Activated gamma-delta T cell treated with anti-CD3 and anti-CD28 coated beads, Interleukin-2, amount 50 U/mL, for 16 hours (primary cell): ENCODE measurements at places on chromosomes 7 and 10.

- no peak for DNase-seq
Measured at GRCh38 chr7:72080865-72081510, 331.1 kb downstream of the CALN1 start.

DNA sequence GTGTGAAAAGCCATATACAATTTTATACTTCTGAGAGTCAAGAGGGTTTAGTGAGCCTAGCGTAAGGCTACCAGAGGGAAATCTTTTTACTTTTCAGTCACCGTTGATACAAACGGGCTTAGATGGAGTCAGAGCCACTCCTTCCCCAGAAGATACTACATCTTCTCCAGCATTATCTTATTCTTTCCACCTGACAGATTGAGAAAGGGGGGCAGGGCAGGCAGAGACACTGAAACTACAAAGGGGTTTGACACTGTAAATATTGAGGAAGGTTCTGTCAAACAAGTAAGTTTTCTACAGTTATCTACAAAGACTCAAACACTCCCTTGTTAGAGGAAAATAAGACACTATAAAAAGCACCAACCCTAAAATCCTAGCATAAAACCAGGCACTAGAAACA, 100.0 kb downstream of the RELN start:
- DNase-seq: no peak

DNA sequence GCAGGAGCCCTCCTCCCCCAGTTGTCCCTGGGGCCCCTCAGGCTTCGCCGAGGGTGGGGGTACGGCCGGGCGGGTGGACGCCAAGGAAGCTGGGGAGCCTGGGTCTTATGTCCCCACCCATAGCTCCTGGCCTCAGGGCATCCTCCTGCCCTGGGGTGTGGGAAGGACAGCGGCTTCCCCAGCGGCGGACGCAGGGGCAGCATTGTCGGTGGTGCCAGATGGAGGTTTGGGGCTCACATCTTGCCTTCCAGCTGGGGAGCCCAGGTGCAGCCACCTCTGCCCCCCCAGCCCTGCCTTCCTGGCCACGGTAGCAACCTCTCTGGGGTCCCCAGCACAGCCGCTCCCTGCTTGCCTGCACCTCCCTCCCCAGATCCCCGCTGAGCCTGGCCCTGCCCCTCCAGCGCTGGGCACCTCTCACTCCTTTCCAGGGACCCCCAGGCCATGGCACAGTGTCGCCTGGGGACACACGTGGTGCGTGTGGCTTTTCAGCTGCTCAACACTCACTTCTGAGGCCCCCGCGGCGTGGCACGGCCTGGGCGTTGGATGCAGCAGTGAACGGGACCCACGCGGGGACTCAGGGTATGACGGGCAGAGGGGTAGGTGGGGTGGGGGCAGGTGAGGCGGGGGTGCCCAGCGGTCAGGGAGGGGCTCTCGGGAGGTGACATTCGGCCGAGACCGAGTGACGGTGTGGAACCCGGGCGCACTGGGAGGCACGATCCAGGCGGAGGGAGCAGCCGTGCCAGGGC, 53.1 kb downstream of the UNCX start:
- no peak for DNase-seq

- DNase-seq: no peak
Measured at GRCh38 chr10:11204351-11204942, 186.8 kb downstream of the CELF2 start.

DNA sequence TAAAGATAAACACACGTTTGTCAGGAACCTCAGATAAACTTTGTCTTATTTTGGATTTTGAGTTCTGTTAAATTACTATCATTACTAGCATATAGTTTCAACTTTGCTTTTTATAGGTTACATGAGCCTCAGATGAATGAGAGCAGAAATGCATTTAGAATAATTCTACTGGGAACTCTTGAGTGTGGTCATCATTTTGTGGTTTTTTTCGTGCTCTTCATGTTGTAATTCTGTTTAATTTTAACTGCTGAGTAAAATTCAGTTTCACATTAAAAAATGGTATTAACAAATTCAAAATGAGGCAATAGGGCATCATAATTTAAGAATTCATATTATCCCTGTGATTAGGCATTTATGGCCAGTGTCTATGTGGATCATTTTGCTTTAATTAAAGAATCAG, 72.9 kb downstream of the GNAI1 start:
- no peak for DNase-seq

DNA sequence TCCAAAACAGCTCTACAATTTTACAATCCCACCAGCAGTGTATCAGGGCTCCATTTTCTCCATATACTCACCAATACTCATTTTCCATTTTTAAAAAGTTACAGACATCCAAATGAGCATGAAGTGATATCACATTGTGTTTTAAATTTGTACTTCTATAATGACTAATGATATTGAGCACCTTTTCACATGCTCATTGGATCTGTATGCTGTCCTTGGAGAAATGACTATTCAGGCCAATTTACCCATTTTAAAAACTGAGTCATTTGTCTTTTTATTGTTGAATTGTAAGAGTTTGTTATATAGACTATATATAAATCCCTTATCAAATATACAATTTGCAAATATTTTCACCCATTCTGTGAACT, 162.0 kb downstream of the MAGI2 start:
- no peak for DNase-seq

GRCh38 chr7:139106959-139107358, 2.6 kb downstream of the ZC3HAV1 start:
- DNase-seq: no peak

GRCh38 chr10:116974456-116975005, 30.5 kb downstream of the SHTN1 start:
- no peak for DNase-seq

- no peak for DNase-seq
Measured at GRCh38 chr10:26628395-26628794, 69.1 kb upstream of the PDSS1 start.

DNA sequence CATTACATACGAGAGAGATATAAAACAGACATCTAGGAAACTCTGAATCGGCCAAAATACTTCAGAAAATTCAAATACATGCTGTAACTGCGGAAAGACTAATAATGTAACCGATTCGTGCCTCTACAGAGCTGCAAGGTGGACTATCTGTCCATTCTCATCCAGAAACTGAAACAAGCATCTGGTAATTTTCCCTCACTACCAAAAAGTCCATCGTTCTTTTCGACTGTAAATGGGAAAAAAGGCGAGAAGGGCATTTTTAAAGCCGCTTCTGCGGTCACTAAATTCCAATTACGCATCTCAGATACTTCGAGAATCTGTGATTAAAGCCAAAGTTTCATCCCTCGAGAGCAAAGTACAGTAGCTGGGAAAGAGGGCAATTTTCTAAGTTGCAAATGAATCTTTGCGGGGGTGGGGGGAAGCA, 1.3 kb downstream of the OGA start:
- DNase-seq: no peak

GRCh38 chr10:52318822-52319464, 4.9 kb downstream of the DKK1 start:
- no peak for DNase-seq

- DNase-seq: no peak
Measured at GRCh38 chr7:129176916-129177710, 11.3 kb upstream of the SMO start.

- no peak for DNase-seq
Measured at GRCh38 chr10:25101461-25102146, 73.2 kb upstream of the GPR158 start.

DNA sequence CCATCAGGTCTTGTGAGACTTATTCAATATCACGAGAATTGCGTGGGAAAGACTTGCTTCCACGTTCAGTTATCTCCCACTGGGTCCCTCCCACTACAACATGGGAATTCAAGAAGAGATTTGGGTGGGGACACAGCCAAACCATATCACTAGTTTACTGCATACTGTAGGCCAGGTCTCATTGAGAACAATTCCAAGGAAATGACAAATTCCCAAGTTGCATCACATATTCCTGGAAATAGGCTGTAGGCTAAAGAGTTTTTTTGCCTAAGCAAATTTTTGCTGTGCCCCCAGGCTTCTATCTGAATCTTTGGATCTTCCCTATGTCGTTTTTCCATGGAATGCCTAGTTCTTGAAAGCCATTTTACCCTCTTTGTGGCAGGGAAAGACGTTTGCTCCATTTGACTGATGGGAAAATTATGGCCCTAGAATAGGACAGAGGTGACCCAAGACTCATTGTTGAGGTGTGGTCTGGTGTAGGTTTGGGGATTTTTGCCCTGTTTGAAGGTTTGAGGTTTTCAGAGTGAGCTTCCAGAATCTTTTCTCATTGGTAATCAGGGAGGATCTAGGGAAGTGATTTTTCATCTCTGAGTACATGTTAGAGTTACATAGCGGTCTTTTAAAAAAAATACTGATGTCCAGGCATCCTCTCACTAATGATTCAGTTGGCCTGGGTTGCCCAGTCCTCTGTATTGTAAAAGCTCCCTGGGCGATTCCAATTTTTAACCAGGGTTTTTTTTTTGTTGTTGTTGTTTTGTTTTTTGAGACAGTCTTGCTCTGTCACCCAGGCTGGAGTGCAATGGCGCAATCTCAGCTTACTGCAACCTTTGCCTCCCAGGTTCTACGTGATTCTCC, 44.4 kb downstream of the TACR2 start:
- no peak for DNase-seq

- no peak for DNase-seq
Measured at GRCh38 chr10:91088300-91089140, 131.9 kb upstream of the PCGF5 start.

GRCh38 chr10:109940553-109940952, 17.2 kb upstream of the XPNPEP1 start:
- DNase-seq: no peak

DNA sequence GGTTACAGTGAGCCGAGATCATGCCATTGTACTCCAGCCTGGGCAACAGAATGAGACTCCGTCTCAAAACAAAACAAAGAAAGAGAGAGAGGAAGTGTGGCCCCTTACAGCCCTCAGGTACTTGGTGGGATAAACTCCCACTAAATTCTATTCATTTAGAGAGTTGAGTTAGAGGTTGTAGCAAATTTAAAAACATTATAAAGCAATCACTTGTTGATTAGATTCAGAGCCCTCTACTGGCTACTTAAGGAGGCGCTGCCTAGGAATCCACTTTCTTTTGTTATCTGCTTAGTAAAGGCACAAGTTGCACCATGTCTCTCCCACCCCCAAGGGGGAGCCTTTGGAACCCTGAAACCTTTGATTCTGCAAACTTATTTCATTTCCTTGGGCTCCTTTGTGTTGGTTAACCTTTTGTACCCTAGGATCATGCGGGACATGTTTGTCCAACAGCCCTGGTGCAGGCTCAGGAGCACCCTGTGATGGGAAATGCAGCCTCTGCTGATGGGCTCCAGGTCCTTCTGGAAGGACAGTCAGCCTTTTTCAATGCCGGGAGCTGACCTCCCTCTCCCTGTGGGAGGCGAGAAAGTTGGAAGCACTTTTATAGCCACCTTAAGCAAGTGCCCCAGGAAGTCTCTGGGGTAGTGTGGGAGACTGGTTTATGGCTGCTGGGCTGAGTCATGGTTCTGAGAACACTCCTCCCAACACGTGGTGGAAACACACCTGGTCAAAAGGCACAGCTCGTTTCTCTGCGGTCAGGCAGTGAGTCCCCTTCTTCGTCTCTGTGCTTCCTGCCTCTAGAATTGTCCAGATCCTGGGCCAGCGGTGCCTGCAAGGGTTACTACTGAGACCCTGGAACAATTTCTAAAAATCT, 2.3 kb downstream of the HKDC1 start:
- peak; percentile 71 for DNase-seq

DNA sequence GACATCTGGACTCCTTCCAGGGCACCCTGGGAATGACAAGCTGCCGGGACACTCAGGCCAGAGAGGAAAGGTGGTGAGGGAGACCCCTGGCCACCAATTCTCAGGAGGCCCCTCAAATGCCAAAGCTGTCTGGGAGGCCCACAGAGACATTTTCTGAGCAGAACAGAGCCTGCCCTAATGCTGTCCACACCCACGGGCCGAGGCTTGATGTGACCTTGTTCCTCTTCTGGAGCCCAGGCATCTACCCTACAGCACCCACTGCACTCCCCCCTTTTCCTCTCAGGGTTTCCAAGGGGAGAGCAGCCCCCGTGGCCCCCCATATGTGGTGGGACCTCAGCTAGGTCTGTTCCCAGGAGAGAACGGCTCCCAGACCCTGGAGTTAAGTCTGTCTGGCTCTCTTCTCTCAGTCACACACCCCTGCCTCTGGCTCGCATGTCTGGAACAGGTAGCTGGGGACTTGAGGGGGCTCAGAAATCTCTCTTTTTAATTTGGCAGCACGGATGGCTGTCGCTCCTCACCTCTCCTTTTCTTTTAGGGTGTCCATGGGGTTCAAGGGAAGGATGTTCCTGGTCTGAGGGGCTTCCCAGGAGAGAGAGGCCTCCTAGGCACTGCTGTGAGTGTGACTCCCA, 16.8 kb upstream of the VOPP1 start:
- no peak for DNase-seq

GRCh38 chr10:14612873-14613587, 161.7 kb downstream of the FAM107B start:
- DNase-seq: no peak

GRCh38 chr10:88473989-88474883, 108.9 kb downstream of the RNLS start:
- DNase-seq: no peak

- no peak for DNase-seq
Measured at GRCh38 chr10:58642916-58643428, 130.3 kb downstream of the BICC1 start.

DNA sequence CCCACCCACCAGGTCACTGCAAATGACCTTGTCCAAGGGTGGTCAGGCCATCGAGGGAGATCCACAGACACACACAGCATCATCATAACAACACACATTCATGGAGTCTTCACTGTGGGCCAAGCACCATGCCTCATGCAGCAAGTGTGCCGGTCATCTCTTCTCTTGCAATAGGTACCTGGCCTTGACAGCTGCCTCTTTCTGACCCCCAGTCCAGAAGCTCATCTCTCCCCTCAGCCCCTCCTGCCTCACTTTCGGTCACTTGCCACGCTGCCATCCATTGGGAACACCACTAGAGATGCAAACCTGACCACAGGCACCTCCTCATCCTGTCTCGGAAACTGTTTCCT, 75.9 kb downstream of the OAT start:
- DNase-seq: no peak

GRCh38 chr7:4144172-4144701, 537.9 kb upstream of the FOXK1 start:
- DNase-seq: no peak

GRCh38 chr7:100567031-100567730, 6.5 kb downstream of the SAP25 start:
- no peak for DNase-seq

- DNase-seq: no peak
Measured at GRCh38 chr7:40220421-40220911, 85.7 kb downstream of the SUGCT start.

GRCh38 chr10:33395201-33395600, 60.7 kb upstream of the NRP1 start:
- DNase-seq: no peak

GRCh38 chr10:113475381-113475807, 77.5 kb upstream of the HABP2 start:
- DNase-seq: no peak
